ENCODE measurements at places on chromosomes 7 and 10.

DNA sequence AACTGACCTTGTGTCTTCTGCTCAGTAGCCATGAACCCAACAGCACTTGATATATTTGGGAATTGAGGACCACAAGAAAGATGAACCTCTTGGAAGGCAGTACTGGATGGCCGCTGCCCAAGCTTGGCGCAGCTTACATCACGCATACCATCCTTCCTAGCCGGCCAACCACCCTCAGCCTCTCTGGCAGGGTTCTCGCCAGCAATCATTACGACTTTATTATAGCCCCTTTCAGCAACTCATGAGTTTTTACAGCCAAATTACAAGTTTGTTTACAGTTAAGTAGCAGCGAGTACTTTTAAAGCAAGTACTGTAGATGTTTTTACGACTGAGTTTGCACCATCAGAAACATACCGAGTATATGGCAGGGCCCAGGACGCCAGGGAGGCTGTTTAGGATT is 769.1 kb downstream of the SUGCT start:
- no peak for DNase-seq

DNA sequence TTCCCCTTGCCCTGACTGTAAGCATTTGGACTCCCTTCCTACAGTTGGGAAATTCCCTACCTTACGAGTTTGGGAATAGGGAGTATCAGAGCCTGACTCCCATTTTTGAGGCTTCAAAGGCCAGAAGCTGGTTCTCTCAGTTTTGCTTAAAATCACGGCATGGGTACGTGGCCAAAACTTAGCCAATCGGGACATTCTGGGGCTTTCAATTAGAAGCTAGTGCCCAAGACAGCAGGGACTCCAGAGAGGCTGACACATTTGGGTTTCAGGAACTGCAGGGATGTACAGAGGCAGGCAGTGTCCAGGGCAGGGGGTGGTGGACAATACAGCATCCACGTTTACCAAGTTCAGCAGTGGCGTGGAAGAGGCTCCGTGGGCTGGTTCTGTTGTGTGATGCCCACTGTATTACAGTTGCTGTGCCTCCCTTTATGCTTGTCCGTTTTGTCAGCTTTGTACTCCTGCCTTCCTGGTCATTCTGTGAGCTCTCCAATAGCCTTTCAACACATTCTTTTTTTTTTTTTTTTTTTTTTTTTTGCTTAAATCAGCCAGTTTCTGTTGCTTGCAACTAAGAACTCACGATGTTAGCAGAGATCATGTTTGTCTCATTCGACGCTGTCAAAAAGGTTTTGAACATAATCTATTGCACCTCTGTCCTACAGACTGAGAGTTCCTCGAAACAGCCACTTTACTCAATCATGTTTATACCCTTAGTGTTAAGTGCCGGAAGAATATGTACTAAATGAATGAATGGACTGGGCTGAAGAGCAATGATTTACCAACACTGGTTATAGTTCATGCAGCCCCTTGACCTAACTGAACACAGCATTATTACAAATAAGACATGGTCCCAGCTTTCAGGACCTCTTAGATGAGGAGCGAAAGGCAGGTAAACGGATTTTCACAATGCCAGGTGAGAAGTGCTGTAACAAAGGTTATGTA is 1.1 kb downstream of the GGCT start:
- no peak for DNase-seq

GRCh38 chr10:61785473-61786105 is 115.9 kb upstream of the ARID5B start:
- DNase-seq: no peak

GRCh38 chr7:95240921-95241320 is 83.4 kb downstream of the PON1 start:
- DNase-seq: no peak

DNA sequence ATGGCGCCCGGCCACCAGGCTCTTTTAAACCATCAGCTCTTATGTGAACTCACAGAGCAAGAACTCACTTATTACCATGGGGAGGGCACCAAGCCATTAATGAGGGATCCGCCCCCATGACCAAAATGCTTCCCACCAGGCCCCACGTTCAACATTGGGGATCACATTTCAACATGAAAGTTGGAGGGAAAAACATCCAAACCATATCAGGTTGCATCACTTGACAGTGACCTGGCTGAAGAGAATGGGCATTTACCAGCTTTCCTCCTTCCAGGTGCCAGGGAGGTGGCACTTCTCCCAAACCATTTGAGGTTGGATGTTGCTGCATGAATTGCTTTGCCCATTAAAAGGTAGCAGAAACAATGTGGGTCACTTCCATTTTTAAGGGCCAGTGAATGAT is 115.6 kb upstream of the TNS3 start:
- no peak for DNase-seq

DNA sequence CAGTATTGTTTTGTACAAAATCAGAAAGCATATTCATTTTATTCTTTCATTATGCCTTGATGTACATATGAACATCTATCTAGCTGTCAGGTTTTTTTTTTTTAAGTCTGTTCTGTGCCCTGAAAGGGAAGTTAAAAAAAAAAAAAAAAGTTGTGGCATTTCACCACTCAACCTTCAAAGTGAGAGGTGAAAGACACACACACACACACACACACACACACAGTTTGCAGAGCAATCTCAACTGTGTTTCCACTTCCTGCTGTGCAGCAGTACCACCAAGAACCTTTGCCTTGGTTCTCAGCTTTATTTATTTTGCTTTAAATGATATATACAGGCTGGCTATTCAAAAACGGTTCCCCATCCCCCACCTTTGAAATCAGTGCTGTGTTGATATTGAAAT is 955.6 kb downstream of the GATA3 start:
- no peak for DNase-seq

DNA sequence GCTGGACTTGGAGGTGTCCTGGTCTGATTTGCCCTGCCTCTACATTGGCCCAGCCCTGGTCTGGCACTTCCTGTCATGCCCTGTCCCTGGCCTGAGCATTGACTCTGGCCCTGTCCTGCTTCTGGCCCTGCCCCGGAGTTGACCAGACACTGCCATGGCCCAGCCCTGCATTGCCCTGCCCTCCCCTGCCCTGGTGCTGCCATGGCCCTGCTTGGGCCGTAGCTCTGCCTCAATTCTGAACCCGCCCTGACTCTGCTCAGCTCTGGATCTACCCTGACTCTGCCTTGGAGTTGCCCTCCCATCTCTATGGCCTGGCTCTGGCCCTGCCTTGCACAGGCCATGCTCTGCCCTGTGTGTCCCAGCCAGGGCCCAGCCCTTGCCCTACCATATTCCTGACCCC is 647.1 kb downstream of the ZNF37A start:
- no peak for DNase-seq

DNA sequence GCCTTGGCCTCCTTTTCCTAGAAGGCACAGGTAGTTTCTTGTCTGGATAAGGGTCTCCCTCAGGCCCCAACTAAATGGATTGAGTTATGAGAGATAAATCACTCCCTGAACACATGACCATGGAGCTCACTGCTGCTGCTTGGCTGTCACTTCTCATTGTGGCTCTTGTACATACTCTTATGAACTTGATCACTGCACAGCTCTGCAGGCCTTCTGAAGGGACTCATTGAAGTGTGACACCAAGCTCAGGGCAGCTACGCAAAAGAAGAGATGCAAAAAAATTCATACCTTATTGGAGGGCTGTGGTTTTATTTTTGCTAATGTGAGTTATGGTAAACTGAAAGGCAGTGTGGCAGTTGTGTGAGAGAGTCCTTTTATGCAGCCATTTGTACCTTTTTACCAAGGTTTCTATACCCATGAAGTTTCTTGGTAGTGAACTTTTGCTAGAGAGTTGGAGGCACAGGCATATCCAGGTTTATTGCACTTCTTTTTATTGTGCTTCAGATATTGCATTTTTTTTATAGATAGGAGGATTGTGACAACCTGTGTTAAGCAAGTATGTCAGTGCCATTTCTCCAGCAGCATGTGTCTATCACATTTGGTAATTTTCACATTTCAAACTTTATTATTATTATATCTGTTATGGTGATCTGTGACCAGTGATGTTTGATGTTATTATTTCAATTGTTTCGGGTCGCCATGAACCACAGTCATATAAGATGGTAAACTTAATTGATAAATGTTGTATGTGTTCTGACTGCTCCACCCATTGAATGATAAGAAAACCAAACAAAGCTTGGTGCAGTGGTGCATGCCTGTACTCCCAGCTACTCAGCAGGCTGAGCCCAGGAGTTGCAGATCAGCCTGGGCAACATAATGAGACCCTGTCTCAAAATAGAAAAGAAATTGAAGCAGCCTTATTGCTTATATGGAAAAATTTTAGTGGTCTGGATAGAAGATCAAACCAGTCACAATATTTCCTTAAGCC is 100.6 kb downstream of the LRRC4 start:
- no peak for DNase-seq

DNA sequence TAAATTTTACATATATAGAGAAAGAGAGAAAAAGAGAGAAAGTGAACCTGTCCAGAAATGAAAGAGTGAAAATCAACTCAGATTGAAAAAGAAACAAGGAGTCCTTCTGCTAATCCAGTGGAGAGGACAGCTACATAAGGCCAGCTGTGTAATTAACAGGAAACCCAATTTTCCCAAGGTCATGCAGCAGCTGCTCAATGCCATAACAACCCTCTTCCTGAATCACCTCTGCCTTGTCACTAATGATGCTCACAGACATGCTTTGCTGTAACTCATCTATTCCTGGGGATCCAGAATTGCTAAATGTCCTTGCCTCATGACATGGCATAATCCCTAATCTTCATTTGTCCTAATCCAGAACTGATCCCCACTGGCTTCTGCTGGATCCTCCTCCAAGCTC is 288.6 kb downstream of the NEBL start:
- no peak for DNase-seq

DNA sequence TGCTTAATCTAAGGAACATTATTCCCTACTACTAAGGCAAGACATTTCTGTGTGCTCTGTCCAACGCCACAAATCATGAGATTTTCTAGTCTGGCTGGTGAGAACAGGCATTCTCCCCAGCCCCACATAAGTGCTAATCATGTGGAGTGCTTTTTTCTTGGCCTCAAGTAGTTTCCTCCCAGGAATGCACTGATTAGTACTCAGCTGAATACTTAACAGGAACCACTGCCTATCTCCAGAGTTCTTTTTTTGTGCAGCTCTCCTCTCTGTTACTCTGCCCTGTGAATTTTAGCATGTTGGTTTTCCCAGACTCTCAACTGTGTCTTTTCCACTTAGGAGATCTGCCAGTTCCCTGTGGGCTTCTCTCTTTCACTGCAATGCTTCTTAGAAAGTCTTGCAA is 1098.5 kb upstream of the LRRTM3 start:
- no peak for DNase-seq

GRCh38 chr7:6271060-6271658 is 1.3 kb downstream of the CYTH3 start:
- peak; percentile 49 for DNase-seq

GRCh38 chr7:132486274-132486610 is 90.0 kb downstream of the PLXNA4 start:
- no peak for DNase-seq

DNA sequence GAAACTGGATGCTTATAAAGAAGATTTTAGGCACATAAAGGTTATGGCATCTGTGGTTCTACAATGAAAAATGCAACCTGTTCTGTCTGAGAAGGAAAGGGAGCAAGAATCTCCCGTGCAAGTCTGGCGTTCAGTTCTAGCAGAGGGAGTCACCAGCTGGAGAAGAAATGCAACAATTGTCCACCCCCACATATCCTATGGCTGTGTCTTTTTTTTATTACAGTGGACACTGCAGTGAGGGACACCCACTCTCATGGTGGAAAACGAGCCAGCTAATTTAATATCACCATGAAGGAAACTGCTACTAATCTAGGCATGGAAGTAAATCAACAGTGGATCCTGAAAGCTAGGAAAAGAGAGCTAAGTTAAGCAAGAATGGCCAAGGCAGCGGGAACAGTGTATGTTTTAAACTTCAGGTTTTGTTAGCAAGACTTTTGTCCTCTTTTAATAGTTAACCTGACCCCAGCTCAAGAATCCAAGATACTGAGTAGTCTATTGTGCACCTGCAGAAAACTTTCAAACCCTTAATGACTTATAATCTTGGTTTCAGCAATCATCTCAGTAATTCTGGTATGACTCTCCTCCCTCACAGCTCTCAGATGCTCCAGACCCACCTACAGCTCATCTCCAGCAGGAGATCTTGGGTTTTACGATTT is 149.3 kb downstream of the FGFR2 start:
- DNase-seq: no peak

- no peak for DNase-seq
These were observed 60.7 kb upstream of the PFKP start for GRCh38 chr10:3006607-3007006.

DNA sequence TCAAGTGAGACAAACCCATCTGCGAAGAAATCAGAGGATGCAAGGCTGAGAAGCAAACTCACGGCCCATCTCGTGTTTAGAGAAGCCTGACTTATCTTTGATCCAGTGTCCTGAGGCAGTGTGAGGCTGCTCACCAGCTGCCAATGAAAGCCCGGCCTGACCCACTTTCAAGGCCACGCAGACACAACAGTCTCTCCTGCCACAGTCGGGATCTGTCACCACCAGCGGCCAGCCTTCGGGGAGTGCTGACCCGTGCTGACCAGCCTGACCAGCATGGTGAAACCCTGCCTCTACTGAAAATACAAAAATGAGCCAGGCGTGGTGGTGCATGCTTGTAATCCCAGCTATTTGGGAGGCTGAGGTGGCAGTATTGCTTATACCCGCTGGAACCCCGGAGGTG is 7.4 kb upstream of the DNAJB6 start:
- DNase-seq: no peak

DNA sequence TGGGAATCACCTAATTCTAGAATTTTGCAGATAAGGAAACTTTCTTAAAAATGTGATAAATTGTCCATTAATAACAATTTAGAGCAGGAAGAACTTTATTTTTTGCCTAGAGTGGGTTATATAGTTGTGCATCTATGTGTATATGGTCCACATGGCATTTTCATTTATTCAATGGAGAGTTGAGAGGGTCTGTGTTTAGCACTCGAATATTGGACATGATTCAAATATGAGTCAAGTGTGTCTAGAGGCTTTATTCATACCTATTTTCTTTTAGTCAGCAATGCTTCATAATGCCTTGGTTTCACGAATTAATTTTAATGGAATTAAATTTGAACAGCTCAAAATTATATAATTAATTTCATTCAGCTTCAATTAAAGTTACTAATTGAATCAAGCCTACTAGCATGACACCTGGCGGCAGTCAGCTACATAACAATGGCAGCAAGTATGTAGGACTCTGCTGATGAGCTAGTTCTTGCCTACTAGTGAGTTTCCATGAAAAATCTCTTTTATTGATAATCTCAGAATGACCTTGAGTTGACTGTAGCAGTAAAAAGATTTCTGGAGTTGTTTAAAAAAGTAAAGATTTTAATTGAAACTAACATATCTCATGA is 17.7 kb downstream of the MDFIC start:
- DNase-seq: no peak

GRCh38 chr7:67847092-67847787 is 850.6 kb downstream of the TYW1 start:
- no peak for DNase-seq

DNA sequence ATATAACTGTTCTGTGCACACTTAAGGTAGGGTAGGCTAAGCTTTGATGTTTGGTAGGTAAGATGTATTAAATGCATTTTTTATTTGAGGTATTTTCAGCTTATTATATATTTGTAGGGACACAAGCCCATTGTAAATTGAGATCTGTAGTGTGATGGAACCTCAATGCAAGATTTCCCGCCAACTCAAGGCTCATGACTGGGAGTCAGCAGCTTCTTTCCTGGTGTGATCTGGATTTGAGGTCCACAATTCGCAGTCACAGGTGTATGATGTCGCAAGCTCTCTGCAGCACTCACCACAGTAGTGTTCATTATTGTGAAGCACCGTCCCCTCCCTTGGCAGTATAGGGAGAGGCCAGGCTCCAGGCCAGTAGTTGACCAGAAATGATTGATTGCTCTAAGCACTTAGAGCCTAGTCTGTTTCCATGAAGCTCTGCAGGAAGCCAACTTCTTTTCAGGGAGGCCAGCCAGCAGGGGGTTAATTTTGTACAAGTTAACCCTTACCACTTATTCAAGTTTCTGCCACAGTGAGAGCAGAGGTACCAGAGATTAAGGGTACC is 54.9 kb downstream of the SEM1 start:
- no peak for DNase-seq
